ENCODE measurements at places on chromosomes 12 and 14.

- no peak for DNase-seq
Measured at GRCh38 chr12:123076604-123077297, 74.1 kb downstream of the PITPNM2 start.

DNA sequence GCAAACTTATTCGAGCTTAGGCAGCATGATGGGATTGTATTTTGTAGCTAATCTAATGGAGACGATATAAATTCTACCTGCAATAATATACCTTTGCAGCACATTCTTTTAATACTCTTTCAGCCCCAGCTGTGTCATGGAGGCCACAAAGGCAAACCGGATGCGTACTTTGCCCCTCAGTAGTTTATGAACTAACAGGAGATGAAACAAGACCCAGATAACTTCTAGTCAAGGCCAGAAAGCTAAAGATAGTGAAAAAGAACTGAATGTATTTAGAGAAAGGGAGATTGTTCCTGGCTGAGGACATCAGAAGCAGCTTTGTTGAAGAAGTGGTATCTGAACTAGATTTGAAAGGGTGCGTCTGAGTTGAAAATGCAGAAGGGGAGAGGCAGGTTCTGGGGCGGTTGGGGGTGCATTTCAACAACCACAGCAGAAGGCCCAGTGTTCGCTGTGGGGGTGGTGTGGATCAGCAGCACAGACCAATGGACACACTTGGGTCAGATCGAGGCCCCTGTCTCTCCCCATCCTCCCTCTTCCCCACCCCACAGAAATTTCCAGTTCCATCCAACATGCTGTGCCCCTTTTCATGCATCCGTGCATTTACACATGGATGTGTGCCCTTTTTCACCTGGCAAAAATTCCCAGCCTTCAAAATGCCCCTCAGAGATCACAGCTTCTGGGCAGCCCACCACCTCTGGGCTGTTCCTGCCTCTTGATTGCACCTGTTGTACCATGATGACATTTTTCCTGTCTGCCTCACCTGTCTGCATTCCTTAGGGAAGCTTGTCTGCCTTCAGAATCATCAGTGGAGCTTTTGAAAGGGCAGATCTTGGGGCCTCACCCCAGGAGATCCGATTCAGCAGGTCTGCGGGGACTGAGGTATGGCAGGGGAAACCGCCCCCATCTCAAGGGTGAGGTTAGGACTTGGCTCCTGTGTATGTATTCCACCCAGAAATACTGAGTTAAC is 2.2 kb downstream of the ZNF839 start:
- no peak for DNase-seq

DNA sequence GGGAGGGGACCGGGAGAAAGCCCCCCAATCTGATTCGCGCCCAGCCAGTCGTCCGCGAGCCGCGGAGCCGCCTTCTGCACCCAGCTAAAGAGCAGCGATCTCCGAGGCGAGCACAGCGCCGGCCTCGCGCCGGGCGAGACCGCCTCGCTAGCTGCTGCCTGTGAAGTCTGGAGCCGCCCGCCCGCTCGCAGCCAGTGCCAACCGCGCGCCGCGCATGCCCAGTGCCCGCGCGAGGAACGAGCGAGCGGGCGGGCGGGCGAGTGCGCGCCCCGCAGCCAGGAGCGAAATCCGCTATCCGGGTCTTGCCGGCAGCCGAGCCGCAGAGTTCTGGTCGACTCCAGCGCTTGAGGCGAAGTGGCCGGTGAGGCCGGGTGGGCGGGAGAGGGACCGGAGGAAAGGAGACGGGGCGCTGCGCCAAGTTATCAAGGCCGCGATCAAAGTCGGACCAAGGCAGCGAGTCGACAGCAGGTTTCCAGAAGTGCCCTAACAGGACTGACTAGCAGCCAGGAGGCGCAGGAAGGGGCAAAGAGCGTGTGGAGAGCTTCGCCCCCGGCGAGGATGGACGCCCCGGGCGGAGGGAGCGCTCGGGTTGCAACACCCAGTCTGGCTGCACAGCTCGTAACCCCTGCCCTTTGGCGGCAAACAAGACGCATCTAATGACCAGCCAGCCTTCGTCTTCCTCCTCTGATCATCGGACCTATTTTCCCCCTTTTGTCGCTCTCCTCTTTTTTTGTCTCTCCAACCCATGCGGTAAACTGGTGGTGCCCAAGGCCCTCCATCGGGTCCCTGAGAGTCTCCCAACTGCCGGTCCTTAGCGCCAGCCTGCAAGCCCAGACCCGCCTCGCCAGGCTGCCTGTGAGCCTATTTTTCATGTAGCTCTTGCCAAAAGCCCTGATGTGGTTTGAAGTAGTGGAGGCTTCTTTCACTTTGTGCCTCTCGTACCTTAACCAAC is at the start of gene EPS8:
Gene EPS8 (minus strand): TSS at position 169 of the 952 bp plus-strand sequence. CDS start 106,437 bp downstream, outside the sequence.
- DNase-seq, result peak; percentile 88

GRCh38 chr14:50813544-50813863 is 17.5 kb downstream of the NIN start:
- no peak for DNase-seq

DNA sequence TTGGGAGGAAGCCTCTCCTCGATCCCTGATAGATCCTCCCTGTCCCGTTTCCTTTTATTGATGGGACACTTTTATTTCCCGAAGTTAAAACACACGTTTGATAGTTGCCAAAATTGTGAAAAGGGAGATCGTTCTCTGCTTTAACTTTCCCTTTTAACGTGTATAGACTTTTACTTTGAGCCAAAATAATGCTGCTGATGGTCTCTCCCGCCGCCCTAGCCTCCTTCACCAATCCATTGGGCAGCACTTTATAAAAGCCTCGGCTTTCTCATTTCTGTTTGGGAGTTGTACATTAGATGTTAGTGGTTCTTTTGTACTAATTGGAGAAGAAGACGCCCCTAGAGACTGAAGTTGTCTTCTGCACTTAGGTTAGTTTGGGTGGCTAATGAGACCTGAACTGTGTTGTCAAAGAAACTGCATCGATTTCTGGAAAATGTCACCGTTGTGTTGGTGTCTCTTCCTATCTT is 1.4 kb downstream of the TMTC2 start:
- DNase-seq, result no peak

- peak; percentile 18 for DNase-seq
Measured at GRCh38 chr12:58774731-58775130, 145.6 kb downstream of the LRIG3 start.

All from DMS153 (cell line).